ENCODE measurements at places on chromosomes 13 and 19.
A peak's percentile ranks its signal among the peaks of the same experiment; 100 is the strongest.

DNA sequence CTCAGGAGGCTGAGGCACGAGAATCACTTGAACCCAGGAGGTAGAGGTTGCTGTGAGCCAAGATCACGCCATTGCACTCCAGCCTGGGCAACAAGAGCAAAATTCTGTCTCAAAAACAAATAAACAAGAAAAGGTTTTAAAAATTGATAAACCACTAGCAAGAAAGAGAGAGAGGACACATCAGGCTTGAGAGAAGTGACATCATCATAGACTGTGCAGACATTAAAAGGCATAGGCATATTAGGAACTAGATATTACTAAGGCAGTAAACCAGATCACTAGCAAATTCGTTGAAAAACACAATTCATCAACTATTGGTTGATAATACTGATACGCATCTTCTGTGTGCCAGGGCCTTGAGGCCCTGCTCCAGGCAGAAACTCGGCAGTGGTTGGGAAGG, 7.7 kb downstream of the A1BG start:
- no peak for DNase-seq

GRCh38 chr13:80144493-80144892, 196.4 kb downstream of the SPRY2 start:
- DNase-seq: no peak

- no peak for DNase-seq
Observed at GRCh38 chr19:28598861-28599260, 614.1 kb downstream of the UQCRFS1 start.

- DNase-seq: no peak
Observed at GRCh38 chr19:18999016-18999758, 34.1 kb downstream of the SUGP2 start.

DNA sequence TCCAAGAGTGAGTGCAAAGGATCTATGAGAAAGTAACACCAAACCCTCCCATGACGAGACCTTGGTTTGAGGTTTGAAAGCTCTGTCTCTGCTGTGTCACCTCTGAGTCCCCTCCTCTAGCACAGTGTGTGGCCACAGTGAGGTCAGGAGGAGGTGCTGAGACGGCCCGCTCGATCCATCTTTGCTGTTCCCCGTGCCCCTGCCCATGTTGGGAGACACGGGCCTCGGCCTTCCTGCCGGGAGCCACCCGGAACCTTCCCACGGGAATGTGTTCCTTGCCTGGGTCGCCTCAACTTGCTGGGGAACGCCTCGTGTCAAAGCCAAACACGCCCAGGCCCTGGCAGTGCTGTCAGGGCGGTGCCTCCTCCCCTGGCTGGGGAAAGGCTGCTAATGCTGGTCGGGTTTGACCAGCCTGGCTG, 10.1 kb downstream of the NANOS3 start:
- no peak for DNase-seq

GRCh38 chr19:19259741-19260140, 13.4 kb downstream of the TM6SF2 start:
- DNase-seq: peak; percentile 80

DNA sequence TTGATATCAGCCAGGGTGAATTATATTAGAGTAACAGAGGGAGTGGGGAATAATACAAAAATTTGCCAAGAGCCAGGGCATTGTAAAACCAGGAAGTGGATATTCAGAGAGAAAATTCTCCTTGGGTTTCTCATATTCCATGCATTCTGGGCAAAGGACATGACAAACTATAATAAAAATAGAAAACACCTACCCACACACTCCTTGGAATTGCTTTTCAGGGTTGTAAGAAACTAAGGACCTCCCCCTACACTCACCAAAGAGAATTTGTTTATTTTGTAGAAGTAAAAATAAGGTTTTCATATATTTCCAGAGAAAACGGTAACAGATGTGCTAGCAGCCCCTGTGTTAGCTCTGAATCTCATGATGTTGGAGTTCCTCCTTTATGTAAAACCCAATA, 649.6 kb downstream of the SLITRK1 start:
- DNase-seq: no peak

DNA sequence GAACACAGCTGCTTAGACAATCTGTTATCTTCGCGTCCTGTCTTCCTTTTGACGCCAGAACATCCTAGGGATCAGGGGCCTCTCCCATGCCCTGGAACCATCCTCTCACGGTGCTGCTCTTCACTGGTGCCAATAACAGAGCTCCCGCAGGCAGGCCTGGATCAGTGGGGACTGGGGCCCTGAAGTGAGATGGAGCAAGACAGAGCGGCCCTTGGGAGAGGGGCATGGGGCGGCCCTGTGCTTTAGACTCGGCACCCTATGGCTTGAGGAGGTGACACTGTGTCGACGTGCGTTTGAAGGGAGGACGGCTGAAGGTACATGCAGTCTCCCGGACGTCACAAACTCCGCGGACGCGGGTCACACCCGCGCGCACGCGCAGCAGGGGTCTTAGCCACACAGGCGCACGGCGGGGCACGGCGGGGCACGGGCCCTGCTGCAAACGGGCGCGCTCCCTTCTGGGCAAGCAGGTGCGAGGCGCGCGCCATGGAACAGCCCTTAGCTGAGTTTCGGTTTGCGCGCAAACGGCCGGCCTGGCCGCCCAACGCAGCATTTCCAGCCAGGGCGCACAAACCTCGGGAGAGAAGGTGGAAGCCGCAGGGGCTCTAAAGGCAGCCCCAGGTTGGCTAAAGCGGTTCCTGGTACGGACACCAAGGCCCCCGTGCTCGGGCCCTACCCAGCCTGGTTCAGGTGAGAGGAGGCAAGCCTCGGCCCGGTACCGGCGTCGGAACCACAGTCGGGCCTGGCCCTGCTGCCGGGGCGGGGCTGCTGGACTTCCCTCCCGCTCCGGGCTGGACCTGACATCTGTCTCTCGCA, 16.5 kb upstream of the RNF17 start:
- no peak for DNase-seq
